ENCODE measurements at places on chromosomes 1 and 21. TPM values are rescaled to one million over a fixed set of nuclear protein-coding genes. Genes with fewer than 3 reads are reported as not detected.

- no peak for DNase-seq
- H3K36me3 ChIP-seq, result no peaks in the 10 kb centered on the region
Observed at GRCh38 chr1:240806200-240806745, 194.3 kb upstream of the GREM2 start.

DNA sequence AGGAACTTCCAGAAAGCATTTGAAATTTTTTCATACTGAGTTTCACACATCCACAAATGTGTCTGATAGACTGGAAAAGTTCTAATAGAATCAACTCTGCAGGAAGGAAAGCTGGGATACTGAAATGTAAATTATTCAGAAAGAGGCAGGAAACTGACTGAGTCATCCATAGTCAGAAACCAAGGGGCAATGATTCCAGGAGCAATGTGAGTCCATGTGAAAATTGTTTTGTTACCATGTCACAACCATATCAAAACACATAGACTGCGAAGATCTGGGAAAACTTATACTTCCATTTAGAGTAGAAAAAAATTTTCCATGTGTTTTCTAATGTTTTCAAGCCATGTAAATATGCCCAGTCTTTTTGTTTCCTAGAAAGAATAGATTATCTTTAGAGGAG, 142.3 kb upstream of the TMPRSS15 start:
- H3K4me1 ChIP-seq, result no peaks in the 10 kb centered on the region
- no peaks in the 10 kb centered on the region for H3K27me3 ChIP-seq
- H3K4me3 ChIP-seq, result no peak overlapping the region
- no peak for DNase-seq
- no peaks in the 10 kb centered on the region for H3K36me3 ChIP-seq

- no peak for DNase-seq
- H3K27me3 ChIP-seq, result peaks cover 3% of the 10 kb centered on the region
- H3K36me3 ChIP-seq, result no peaks in the 10 kb centered on the region
- H3K4me1 ChIP-seq, result no peaks in the 10 kb centered on the region
- no peak overlapping the region for H3K27ac ChIP-seq
- no peak overlapping the region for H3K4me3 ChIP-seq
Observed at GRCh38 chr1:107276247-107276646, 135.4 kb downstream of the NTNG1 start.

- peak overlapping the region; percentile 96 for H3K4me3 ChIP-seq
- peaks cover 23% of the 10 kb centered on the region for H3K4me1 ChIP-seq
- peaks cover 4% of the 10 kb centered on the region for H3K27me3 ChIP-seq
- H3K36me3 ChIP-seq, result no peaks in the 10 kb centered on the region
Observed at GRCh38 chr1:150516050-150516591, 569 bp downstream of the FALEC start.

- peaks cover 26% of the 10 kb centered on the region for H3K36me3 ChIP-seq
- no peaks in the 10 kb centered on the region for H3K4me1 ChIP-seq
- H3K27ac ChIP-seq, result no peak overlapping the region
- no peaks in the 10 kb centered on the region for H3K27me3 ChIP-seq
- H3K4me3 ChIP-seq, result no peak overlapping the region
- DNase-seq, result no peak
Observed at GRCh38 chr1:156565519-156565918, 6.8 kb downstream of the IQGAP3 start.

GRCh38 chr21:17488620-17489019, 24.2 kb upstream of the CXADR start:
- H3K27ac ChIP-seq, result no peak overlapping the region
- no peaks in the 10 kb centered on the region for H3K27me3 ChIP-seq
- no peak overlapping the region for H3K4me3 ChIP-seq
- no peak for DNase-seq

DNA sequence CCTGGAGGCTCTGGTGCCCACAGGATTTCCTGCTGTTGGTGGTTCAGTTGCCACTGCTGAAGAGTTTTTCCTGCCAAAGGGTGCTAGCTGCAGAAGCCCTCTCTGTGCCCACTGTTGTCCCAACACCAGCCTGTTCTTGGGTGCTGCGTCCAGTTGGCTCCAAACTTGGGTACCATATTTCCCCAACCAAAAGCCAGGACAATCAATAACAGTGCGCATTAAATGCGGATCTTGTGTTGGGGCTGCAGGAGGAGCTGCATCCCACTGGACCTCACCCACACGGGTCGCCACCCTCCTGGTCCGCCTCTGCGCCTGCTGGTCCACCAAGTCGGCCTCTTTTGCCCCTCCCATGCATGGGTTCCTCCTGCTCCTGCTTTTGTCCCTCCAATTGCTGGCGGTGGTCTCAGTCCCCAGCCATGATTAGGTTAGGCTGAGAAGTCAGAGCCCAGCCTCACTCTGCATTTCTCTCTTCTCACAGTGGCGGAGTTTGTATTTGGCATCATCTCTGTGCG, 9.8 kb downstream of the ABCG1 start:
- no peak overlapping the region for H3K27ac ChIP-seq
- H3K4me1 ChIP-seq, result peaks cover 62% of the 10 kb centered on the region
- H3K4me3 ChIP-seq, result no peak overlapping the region
- H3K27me3 ChIP-seq, result no peaks in the 10 kb centered on the region

The CEP350 gene
- total RNA-seq, result 50.1 TPM

DNA sequence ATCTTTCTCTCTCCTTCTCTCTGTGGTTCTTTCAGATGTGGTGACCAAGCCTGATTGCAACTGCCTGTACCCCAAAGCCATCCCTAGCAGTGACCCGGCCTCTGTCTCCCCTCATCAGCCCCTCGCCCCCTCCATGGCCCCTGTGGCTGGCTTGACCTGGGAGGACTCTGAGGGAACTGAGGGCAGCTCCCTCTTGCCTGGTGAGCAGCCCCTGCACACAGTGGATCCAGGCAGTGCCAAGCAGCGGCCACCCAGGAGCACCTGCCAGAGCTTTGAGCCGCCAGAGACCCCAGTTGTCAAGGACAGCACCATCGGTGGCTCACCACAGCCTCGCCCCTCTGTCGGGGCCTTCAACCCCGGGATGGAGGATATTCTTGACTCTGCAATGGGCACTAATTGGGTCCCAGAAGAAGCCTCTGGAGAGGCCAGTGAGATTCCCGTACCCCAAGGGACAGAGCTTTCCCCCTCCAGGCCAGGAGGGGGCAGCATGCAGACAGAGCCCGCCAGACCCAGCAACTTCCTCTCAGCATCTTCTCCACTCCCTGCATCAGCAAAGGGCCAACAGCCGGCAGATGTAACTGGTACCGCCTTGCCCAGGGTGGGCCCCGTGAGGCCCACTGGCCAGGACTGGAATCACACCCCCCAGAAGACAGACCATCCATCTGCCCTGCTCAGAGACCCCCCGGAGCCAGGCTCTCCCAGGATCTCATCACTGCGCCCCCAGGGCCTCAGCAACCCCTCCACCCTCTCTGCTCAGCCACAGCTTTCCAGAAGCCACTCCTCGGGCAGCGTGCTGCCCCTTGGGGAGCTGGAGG, 12.7 kb downstream of the CSF1 start:
- no peak overlapping the region for H3K4me3 ChIP-seq
- no peaks in the 10 kb centered on the region for H3K27me3 ChIP-seq
- peaks cover 28% of the 10 kb centered on the region for H3K36me3 ChIP-seq
- H3K4me1 ChIP-seq, result peaks cover 11% of the 10 kb centered on the region
- no peak overlapping the region for H3K27ac ChIP-seq

- no peak overlapping the region for H3K4me3 ChIP-seq
- no peak for DNase-seq
- H3K36me3 ChIP-seq, result no peaks in the 10 kb centered on the region
- peaks cover 27% of the 10 kb centered on the region for H3K4me1 ChIP-seq
- no peaks in the 10 kb centered on the region for H3K27me3 ChIP-seq
- H3K27ac ChIP-seq, result peak overlapping the region; percentile 22
Observed at GRCh38 chr1:91591175-91591974, 90.7 kb downstream of the CDC7 start.

The SPATA17 gene
- 2.5 TPM for total RNA-seq

The KLHDC7A gene
- not detected for total RNA-seq

- no peak overlapping the region for H3K4me3 ChIP-seq
- peaks cover 3% of the 10 kb centered on the region for H3K27me3 ChIP-seq
- no peak overlapping the region for H3K27ac ChIP-seq
- peaks cover 12% of the 10 kb centered on the region for H3K4me1 ChIP-seq
- no peak for DNase-seq
- H3K36me3 ChIP-seq, result no peaks in the 10 kb centered on the region
Observed at GRCh38 chr21:43283136-43283924, 114.5 kb downstream of the CRYAA start.

- H3K4me3 ChIP-seq, result no peak overlapping the region
- H3K27ac ChIP-seq, result no peak overlapping the region
- DNase-seq, result no peak
- H3K36me3 ChIP-seq, result no peaks in the 10 kb centered on the region
- peaks cover 14% of the 10 kb centered on the region for H3K4me1 ChIP-seq
Observed at GRCh38 chr1:24363994-24364393, 44.8 kb downstream of the GRHL3 start.

The LIN28A gene
- total RNA-seq, result 455 TPM

DNA sequence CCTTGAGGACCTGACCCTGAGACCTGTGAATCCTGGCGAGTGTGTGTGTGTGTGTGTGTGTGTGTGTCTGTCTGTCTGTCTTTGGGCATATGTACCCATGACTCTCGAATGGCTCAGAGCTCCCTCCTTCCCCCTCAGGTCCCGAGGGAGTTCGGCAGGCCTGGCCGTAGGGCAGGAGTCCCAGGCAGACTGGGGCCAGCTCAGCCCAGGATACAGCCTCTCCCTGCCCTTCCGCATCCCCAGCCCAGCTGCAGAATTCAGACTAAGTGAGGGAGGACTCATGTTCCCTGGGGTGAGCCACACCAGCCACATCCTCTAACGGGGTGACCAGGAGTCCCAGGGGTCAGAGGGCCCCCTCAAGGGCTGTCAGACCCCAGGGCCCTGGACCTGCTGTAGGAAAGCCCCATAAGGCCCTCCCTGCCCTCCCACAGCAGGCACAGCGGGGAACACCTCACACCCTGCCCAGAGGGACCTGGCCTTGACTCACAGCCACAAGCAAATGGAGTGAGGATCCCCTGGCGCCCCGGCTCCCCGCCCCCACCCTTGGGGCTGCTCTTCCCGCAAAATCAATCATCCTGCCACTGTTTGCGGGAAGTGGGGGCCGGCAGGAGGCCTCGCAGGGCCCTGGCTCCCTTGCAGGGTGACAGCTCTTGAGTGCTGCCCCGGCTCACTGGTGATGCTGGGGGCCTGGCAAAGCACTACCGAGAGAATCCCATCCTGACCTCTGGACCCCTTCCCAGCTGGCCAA, 101.7 kb upstream of the CASZ1 start:
- H3K27me3 ChIP-seq, result peaks cover 12% of the 10 kb centered on the region
- peaks cover 14% of the 10 kb centered on the region for H3K4me1 ChIP-seq
- no peak overlapping the region for H3K27ac ChIP-seq
- no peaks in the 10 kb centered on the region for H3K36me3 ChIP-seq
- H3K4me3 ChIP-seq, result no peak overlapping the region

The PTPN22 gene
- not detected for total RNA-seq

The SIPA1L2 gene
- 34.5 TPM for total RNA-seq

The C1orf87 gene
- not detected for total RNA-seq

The SLC35F3 gene
- total RNA-seq, result 2.6 TPM

GRCh38 chr1:218485241-218485928, 140.2 kb downstream of the TGFB2 start:
- peaks cover 1% of the 10 kb centered on the region for H3K4me1 ChIP-seq
- no peak overlapping the region for H3K4me3 ChIP-seq
- H3K27ac ChIP-seq, result no peak overlapping the region
- DNase-seq, result no peak

DNA sequence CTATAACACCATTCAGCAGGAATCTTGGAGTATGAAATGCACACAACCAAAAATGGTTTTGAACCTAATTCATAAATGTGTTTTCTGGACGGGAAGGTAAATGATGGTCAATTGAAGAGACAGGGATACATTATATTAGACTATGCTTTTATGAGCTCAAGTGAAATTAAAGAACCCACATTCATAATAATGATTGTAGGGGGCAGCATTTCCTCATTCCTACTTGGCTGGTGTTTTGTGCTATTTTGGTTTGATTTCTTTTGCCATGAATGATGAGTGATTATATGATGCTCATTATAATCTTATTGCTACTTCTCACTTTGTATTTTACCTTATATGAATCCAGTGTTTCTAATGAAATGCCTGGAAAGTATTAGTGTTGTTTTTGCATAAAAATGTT, 372 bp downstream of the OR2L3 start:
- no peaks in the 10 kb centered on the region for H3K4me1 ChIP-seq
- no peaks in the 10 kb centered on the region for H3K27me3 ChIP-seq
- no peak overlapping the region for H3K27ac ChIP-seq
- H3K36me3 ChIP-seq, result no peaks in the 10 kb centered on the region
- H3K4me3 ChIP-seq, result no peak overlapping the region
- DNase-seq, result no peak

DNA sequence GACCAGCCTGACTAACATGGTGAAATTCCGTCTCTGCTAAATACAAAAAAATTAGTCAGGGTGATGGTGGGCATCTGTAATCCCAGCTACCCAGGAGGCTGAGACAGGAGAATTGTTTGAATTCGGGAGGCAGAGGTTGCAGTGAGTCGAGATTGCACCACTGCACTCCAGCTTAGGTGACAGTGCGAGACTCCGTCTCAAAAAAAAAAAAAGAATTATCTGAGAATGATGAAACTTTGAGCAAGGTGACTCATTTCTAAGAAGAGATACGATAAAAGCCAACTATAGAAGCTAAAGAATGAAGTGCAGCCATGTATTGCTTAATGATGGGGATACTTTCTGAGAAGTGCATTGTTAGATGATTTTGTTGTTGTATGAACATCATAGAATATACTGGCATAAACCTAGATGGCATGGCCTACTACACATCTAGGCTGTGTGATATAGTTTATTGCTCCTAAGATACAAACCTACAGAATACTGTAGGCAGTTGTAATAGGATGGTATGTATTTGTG, 64.7 kb downstream of the SNRPE start:
- no peak overlapping the region for H3K27ac ChIP-seq
- DNase-seq, result no peak

GRCh38 chr1:6506210-6507036, 15.0 kb upstream of the PLEKHG5 start:
- H3K4me1 ChIP-seq, result peaks cover 15% of the 10 kb centered on the region
- no peaks in the 10 kb centered on the region for H3K36me3 ChIP-seq
- H3K4me3 ChIP-seq, result peak overlapping the region; percentile 27
- no peak overlapping the region for H3K27ac ChIP-seq
- H3K27me3 ChIP-seq, result peaks cover under 1% of the 10 kb centered on the region

The RHEX gene
- total RNA-seq, result 0.48 TPM

DNA sequence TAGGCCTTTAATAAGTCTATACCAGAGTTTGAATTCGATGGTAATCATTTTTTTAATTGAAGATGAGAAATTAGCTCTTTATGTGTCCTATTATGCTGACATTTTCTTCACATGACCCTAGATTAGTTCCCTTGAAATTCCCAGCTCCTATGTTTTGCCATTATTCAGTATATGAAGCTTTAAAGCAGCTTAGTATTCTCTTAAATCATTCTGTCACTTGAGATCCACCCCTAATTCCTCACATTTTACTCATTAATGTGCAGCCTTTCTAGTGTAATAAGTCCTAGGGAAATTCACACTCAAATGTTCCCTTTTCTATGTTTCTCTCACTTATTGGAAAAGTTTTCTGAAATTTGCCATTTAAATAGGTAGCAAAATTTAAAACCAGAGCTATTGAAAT, 704.5 kb upstream of the B3GALT2 start:
- DNase-seq, result no peak
- no peak overlapping the region for H3K27ac ChIP-seq
- no peak overlapping the region for H3K4me3 ChIP-seq
- H3K27me3 ChIP-seq, result no peaks in the 10 kb centered on the region

All from neural crest cell (in vitro differentiated cells).